ENCODE measurements at places on chromosomes 7 and 10.

GRCh38 chr10:101818872-101819633, 809 bp upstream of the OGA start:
- DNase-seq, result no peak

- no peak for DNase-seq
These were observed 676 bp upstream of the HTR7 start for GRCh38 chr10:90858461-90858968.

DNA sequence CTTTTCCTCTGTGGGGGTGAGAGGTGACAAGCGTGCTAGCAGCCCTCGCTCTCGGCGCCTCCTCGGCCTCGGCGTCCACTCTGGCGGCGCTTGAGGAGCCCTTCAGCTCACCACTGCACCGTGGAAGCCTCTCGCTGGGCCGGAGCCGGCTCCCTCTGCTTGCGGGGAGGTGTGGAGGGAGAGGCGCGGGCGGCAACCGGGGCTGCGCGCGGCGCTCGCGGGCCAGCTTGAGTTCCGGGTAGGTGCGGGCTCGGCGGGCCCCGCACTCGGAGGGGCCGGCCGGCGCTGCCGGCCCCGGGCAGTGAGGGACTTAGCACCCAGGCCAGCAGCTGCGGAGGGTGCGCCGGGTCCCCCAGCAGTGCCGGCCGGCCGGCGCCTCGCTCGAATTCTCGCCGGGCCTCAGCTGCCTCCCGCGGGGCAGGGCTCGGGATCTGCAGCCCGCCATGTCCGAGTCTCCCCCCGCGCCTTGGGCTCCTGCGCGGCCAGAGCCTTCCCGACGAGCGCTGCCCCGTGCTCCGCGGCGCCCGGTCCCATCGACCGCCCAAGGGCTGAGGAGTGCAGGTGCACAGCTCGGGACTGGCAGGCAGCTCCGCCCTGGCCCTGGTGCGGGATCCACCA, 352.8 kb upstream of the PODXL start:
- no peak for DNase-seq

DNA sequence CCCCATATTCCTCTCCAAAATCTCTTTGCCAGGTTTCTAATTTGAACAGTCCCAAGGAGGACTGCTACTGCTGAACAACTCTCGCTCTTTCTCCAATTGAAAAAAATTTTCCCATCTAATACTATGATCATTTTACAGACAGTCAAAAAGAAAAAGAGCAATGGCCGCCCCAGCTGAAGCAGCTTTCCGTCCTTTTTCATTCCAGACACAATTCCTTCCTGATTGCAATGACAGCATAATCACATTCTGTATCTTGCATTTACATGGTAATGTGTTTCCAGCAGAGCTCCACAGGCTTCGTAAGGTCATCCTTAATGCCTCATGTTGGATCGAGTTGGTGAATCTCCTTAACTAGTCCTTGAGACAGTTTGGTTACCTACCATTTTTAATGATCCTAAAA, 45.0 kb upstream of the GSDME start:
- DNase-seq, result no peak

DNA sequence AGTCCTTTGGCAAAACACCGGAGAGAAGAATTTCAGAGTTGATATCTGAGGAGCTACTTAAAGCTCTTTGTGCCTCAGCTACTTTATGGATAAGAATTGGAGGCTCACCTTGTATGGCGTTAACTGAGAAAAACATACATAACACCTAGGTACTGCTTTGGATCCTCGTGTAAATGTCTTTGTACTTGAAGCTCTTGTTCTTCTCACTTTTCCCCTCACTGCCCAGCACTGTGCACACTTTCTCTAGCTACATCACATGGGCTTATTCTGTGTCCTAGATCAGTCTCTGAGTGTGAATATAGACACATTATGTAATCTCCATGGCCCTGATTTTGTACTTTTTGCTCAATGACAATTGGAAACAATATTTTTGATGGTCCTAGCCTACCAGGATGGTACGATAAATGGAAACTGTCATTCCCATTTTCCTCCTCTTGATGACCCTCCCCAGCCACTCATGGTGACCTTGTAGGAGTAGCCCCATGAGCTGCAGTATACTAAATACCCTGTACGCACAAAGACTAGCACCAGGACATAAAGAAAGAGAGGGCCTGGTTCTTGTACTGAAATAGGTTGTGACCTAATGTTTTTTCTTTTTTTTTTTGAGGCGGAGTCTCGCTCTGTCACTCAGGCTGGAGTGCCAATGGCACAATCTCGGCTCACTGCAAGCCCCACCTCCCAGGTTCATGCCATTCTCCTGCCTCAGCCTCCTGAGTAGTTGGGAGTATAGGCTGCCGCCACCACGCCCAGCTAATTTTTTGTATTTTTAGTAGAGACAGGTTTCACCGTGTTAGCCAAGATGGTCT, 22.1 kb downstream of the STAMBPL1 start:
- no peak for DNase-seq

- no peak for DNase-seq
These were observed 263.8 kb downstream of the ARHGAP12 start for GRCh38 chr10:31664803-31665202.

DNA sequence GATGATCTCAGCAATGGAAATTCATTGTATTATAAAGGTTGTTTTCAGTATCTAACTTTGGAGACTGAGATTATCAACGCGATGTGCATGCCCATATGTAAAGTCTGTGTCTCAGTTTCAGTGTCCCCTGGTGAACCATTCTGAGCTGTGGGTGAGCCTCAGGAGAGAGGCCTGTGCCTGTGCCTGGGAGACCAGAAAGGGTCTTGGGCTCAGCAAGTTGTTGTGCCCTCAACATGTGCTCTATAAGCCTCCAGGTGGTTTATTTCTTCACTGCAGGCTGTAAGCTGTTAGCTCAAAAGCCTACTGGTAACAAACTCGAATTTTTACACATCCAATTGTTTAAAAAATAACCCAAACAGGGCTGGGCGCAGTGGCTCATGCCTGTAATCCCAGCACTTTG, 151.9 kb downstream of the PKD1L1 start:
- DNase-seq, result no peak

DNA sequence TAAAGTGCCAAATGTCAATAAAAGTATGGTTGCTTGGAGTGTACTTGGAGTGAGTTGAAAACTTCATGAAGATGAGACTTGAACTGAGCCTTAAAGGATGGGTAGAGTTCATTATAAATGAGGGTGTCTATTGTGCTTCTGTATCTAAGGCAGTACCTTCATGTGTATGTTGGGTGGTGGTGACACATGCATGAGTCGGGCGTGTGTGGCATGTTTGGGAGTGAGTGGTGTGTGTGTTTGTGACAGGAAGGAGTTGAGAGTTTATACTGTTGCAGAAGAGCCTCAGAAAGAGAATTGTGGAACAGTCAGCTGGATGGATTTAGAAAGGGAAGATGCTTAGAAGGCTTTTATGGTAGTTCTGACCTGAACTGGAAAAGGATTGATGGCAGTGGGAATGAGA, 6.0 kb upstream of the ZRANB1 start:
- DNase-seq, result no peak

DNA sequence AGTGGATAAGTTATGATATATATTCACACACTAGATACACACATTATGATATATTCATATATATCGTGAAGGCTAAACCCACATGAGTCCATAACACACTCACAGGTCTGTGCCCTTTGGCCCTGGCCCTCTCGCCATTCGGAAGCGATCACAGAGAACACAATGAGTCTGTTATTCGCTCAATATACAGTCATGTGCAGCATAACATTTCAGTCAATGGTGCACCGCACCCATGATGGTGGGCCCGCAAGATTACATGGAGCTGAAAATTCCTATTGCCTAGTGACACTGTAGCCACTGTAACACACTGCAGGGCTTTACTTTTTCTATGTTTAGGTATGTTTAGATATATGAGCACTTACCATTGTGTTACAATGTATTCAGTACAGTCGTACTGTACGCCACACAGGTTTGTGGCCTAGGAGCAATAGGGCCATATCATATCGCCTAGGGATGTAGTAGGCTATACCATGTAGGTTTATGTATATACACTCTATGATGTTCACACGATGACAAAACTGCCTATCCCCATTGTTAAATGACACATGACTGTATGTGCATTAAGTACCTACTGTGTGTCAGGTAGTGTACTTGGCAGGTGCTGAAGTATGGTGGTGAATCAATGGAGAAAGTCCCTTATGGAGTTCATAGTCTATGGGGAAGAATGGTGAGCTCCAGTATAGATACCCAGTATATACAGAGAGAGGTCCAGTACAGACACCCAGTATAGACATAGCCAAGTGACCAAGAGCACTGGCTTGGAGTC, 198.8 kb upstream of the KLF14 start:
- no peak for DNase-seq

DNA sequence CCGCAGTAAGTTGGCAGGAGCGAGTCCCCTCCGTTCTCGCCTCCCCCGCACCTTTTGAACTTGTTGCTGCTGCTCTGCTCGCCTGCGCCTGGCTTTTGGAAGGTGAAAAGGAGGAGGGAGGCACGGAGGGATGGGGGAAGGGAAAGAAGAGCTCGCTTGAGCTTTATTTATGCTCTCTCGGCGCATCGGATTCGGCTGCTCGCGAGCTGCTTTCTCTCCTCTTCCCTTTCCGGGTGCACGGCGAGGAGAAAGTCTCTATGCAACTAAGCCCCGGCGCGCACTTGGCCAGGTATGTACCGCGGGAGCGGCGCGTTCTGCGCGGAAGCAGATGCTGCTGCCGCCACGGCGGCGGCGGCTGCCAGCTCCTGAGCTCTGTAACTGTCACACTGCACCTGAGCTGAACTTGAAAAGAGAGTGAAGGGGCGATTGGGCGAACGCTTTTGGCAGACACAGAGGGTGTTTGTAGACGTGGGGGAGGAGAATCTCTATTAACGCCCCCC, 551 bp downstream of the KCND2 start:
- DNase-seq, result no peak

DNA sequence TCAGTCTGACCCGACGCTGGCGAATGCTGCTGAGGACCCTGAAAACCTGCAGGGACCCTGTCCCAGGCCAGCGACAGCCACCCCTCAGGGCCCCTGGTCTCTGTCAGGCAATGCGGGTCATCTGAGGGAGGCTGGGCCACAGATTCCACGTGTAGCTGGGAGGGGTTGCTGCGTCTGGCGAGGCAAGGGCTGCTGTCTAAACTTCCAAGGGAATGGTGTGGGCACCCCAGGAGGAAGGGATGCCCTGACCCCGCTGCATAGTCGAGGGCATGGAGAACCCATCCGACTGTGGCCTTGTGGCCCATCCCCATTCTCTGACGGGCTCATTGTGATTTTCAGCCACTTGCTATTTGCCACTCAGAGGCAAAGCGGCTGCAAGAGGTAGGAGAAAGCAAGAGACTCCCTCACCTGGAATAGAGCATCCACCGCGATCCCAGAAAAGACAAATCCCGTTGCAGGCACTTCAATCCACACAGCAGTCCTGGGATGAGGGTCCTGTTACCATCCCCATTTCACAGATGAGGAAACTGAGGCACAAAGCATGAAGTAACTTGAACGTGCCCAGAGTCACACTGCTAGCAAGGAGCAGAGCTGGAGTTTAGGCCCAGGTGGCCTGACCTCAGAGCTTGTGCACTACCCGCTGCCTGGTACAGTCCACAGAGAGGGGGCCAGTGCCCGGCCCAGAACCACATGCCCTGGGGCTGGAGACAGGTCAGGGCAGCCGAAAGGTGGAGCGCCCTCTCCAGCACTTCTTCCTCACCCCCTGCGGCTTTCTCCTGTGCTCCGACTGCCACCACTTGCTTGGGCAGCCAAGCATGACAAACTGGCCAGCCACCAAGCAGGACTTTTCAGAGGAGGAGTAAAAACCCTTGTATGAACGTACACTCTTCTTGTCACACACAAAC, 163.8 kb upstream of the KLF14 start:
- no peak for DNase-seq

GRCh38 chr7:116810267-116811116, 51.9 kb upstream of the CAPZA2 start:
- no peak for DNase-seq

DNA sequence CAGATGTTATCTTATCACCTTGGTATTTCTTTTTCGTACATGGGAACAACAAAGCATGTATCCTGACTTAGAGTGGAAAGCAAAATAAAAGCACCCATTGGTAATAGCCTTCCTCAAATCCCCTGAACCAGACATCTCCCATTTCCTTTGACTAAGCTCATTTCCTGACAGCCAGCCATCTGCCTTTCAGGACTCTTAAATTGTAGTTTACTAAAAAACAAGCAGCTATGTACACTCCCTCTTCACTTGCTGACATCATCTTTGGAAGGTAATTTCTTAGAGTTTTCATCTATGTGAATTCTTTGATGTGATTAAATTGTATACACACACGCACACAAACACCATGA, 40.7 kb downstream of the ARL4A start:
- DNase-seq, result no peak

DNA sequence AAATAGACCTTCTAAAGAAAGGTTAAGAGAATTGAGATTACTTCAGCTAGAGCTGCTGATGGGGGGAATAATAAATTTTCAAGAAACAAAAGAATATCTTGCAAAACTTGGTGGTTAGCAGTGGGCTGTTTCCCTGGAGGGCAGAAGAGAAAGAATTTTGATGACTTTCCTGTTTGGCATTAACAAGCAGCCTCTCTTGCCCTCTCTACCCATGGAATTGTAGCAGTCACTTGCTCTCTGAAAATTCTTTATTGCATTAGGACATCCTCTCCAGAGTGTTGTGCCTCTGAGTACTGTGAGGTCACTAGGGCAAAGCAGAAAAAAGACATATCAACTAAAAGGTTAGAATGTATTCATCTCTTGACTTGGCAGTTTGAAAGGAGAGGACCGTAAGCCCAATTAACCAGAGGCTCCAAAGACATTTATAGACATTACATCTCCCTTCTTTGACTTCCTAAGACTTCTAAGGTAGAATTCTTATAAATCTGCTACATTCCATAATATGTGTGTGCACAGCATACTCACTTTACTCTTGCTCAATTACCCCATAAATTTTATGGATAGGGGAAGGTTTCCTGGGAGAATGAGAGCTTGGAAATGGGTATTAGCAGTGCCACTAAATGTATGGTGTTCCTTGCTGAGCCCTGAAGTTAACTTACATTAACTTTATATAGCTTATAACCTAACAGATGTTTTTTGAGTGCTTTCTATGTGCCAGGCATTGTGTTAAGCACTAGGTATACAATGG, 215.3 kb downstream of the KIF20B start:
- peak; percentile 64 for DNase-seq

GRCh38 chr10:47047577-47048525, 136.6 kb downstream of the PTPN20 start:
- DNase-seq, result peak; percentile 30

- DNase-seq, result peak; percentile 56
These were observed 2.2 kb upstream of the IGFBP3 start for GRCh38 chr7:45923290-45923689.

DNA sequence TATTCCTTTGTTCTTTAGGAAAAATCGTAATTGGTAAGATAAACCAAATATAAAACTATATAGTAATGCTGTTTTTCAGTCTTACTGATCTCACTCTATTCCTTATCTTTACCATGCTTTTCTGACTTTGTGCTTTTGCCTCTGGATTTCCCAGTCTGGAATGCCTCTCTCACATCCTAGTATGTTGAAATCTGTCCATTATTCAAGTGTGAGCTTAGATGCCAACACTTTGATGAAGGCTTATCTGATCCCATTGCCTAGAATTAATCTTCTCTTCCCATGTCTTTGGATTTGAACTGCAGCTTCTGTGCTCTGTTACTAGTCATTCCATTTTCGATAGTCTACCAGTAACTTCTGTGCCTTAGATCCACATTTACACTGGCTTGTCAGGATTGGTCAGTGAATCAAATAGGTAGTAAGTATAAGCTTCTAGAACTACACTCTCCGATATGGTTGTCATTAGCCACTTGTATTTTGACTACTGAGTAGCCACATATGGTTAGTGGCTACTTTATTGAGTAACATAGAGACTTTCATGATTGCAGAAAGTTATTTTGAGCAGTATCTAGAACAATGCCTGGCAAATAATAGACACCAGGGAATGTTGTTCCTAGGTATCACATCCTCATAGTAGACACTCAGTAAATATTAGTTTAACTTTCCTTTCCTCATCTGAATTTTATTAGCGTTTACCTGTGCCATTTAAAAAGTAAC, 92.9 kb downstream of the BMPR1A start:
- no peak for DNase-seq

Data from foreskin melanocyte (primary cell).